ENCODE measurements at places on chromosomes 4 and X.

DNA sequence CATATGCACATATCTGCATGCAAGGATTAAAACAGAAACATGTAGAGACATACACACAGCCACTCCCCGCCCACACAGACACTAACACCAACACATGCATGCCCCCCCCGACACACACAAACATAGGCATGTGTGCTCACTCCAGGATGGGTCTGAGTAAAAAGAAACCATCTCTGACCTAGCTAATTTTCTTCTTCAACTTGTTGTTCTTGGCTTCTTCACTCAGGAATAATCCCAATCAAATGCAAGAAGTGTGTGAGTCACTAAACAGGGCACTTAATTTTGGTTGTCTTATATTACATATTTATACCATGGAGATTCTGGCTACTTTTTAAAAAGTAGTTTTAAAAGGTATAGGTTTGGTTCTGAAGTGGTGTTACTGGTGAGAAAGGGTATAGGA is 28.3 kb downstream of the ENOX2 start:
- DNase-seq: no peak

DNA sequence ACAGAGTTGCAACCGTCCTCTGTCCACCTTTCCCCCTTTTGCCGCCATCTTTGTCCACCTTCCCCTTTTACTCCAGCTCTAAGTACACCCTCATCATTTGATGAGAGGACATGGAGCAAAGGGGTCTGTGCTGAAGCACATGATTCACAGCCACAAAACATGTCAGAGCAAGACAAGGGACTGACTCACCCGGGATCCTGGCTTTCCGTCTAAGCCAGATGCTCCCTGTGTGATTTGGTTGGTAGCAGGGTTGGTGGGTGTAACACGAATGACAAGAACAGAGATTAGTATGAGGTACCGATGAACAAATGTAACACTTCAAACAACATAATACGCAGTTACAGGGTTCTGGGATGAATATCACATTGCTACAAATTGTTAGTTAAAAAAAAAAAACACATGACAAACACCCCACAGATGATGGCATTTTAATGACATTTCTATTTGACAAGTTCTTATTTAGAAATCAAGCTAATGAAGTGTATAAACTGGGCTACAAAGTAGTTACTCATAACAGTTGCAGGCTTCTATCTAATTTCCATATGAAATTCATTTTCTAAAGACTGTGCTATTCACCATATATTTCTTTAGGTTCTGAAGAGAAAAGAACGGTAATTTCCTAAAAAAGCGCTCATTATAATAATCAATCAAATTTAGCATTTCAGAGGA is 71.4 kb upstream of the ETNPPL start:
- DNase-seq: no peak

DNA sequence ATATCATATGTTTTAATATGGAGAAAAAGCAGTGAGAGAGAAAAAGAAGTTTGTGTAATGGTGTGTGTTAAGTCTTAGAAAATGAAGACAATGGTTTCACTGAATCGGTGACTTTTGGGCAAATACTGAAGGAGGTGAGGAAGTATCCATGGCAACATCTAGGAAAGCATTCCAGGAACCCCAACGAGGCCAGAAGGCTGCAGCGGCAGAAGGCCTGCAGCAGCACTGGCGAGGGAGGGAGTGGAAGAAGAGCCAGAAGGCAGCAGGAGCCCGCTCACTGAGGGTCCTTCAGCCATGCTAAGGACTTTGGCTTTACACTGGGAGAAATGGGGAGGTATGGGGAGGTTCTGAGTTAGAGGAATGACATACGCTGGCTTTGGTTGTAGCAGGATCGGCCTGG is 26.8 kb downstream of the COQ2 start:
- DNase-seq: no peak

- no peak for DNase-seq
Observed at GRCh38 chr4:108611365-108611764, 9.0 kb upstream of the RPL34 start.

GRCh38 chr4:110268352-110268751 is 69.9 kb upstream of the ELOVL6 start:
- DNase-seq: no peak

GRCh38 chr4:41394481-41394894 is 137.8 kb downstream of the UCHL1 start:
- DNase-seq: no peak

GRCh38 chr4:183356173-183356830 is 34.1 kb upstream of the CLDN24 start:
- no peak for DNase-seq

- no peak for DNase-seq
Observed at GRCh38 chr4:125123570-125124109, 191.1 kb upstream of the FAT4 start.

GRCh38 chrX:27746516-27746915 is 61.3 kb upstream of the MAGEB10 start:
- no peak for DNase-seq

DNA sequence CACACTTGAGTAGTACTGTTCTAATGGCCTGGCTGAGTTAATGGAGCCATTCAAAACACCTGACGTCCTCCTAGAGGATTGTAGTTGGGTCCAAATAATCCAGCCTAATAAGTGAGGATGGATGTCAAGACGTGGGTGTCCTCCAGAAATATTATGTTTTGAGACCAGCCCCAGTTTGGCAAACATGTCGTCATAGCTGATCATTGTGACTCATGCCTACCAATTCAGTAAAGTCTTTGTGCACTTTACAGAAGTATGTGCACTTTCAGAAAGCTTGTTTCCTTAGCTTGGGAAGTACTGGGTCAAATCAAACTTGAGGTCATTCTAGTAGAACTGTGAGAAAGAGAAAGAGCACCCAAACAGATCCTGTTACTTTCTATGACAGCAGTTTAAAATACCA is 37.6 kb upstream of the GLRA2 start:
- DNase-seq: no peak

DNA sequence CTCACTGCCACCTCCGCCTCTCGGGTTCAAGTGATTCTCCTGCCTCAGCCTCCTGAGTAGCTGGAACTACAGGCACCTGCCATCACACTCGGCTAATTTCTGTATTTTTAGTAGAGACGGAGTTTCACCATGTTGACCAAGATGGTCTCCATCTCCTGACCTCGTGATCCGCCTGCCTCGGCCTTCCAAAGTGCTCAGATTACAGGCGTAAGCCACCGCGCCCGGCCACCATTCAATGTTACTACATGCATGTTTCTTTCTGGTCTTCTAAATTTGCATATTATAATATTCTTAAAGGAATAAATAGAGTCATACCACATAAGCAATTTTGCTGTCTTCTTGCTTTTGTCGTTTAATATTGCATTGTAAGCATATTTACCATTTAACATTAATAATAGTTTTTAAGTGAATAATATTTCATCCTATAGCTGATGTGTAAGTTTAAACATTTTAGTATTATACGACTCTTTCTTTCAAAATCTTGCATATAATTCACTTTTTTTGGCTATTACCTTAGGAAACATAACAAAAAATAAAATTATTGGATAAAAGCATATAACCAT is 1270.4 kb downstream of the ADGRL3 start:
- DNase-seq: no peak

- DNase-seq: no peak
Observed at GRCh38 chr4:26261405-26261804, 59.4 kb upstream of the RBPJ start.

DNA sequence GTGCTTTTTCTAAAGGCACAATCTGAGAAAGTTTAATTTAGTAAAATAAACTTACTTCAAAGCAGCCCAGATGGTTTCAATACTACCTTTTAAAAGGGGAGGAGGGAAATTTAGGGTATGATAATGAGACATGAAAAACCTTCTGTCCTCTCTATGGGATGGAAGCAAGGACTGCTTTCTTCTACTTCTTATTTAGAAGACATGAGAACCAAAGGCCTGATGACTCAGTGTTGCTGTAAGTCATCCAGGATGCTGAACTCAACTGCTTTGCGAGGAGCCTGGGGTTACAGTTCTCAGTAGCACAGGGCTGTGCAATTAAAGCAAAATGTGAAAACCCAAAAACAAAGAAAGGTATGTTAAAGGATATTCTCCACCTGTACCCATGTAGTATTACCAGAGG is 140.8 kb upstream of the EDNRA start:
- no peak for DNase-seq

- DNase-seq: no peak
Observed at GRCh38 chr4:80263541-80264351, 2.7 kb upstream of the FGF5 start.

DNA sequence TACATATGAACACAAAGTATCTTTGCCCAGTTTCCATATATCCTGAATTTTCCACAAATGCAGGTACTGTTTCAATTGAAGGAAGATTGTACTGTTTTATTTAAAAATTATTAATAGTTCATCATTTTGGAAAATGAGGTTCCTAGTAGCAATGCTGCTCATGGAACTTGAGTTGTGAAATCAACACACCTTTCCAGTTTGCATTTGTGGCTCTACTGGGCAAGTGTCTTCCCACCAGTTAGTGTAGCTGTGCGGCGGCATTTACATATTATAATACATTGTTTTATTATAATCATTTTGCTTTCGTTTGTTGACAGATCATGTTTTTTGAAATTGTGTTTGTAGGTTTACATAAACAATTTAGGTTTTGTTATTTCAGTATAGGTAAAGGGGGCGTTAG is 2.0 kb upstream of the DDX3X start:
- no peak for DNase-seq

GRCh38 chr4:176261481-176261880 is 7.5 kb downstream of the ASB5 start:
- DNase-seq: no peak

DNA sequence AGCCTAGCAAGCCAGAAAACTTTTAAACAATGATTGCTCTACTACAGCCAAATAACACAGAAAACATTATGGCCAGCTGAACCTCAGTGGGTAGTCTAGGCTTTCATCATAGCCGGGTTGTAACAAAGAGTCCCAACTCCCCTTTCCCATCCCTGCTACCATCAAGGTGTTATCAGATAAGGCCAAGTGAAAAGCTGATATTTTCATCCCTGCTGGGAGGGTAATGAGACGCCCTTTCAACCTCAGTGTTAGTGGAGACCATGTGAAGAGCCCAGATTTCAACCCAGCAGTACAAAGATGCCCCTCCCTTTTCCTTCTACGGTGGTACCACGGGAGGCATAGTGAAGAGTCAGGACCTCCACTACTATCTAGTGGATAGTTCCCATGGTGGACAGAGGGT is 433.7 kb downstream of the GPM6A start:
- no peak for DNase-seq

GRCh38 chrX:135982860-135983259 is 2.4 kb upstream of the SLC9A6 start:
- DNase-seq: no peak

GRCh38 chr4:37970702-37971101 is 10.5 kb downstream of the PTTG2 start:
- DNase-seq: no peak

DNA sequence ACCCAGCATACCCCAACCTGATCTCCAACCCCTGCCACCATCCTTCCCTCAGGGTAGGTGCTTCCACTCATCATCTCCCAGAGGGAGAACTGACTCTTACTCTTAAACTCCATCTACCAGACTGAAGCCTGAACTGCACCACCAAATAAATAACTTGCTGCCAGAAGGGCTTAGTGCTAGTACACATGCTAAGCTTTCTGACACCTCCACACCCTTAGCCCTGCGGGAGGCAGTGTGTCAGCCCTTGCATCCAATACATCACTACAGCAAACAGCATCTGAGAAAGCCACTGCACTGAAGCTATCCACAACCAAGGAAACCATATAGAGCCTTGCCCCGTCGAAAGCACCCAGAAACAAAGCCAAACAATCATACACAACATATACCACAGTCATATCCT is 68.6 kb upstream of the MCF2 start:
- DNase-seq: no peak

GRCh38 chrX:110293658-110294057 is 24.2 kb downstream of the AMMECR1 start:
- DNase-seq: no peak

DNA sequence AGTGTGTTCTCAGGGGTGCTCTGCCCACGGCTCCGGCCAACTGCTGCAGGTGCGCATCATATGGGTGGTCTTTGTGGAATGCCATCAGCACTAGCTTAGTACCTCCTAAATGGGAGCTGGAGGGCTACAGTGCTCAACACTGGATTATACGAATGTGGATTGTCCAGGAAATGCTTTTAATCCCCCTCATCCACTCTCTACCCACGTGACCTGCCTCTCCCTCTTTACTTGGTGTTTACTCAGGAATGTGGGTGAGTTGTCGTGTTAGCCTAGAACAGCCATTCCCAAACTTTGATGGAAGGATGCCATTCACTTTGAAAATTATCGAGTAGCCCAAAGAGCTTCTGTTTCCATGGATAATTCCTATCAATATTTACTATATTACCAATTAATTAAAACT is 150.8 kb downstream of the PTTG2 start:
- no peak for DNase-seq

DNA sequence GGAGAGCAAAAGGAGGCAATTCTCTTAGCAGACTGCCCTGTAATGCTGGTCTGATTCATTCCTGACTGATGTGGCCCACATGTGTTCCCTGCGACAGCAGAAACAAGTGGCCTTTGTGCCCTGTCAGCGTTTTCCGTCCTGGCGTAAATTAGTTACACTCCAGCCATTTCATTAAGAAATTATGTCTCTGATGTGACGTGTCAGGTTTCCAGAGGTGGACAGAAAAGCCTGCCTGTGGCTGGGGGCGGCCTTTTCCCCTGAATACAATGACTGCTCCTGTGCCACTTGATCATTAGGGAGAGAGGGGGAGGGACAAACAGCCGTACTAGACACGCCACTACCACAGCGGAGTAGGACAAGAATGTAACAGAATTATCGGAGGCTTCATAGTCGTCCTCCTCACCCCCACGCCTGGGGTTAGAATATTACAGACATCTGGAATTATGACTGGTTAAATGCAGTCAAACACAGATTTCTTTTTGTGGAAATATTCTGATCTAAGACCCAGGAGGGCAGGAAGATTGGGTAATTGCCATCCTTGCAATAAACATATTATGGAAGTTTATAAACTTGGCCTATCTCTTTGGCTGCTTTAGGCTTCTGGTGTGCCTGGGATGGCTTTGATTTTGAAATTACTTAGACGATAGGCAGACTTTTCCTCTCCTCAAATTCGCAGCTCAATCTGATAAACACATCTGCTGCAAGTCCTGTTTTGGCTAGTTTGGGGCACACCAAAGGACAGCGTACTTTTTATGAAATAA is 146.2 kb upstream of the BCOR start:
- DNase-seq: no peak
